Left forelimb (tissue), 1 donor: ENCODE measurements at places on chromosomes 4 and X.

GRCh38 chr4:114205261-114205660 is 225.8 kb upstream of the ARSJ start:
- no peak for DNase-seq

GRCh38 chrX:151722241-151722846 is 6.5 kb downstream of the FATE1 start:
- no peak for DNase-seq

DNA sequence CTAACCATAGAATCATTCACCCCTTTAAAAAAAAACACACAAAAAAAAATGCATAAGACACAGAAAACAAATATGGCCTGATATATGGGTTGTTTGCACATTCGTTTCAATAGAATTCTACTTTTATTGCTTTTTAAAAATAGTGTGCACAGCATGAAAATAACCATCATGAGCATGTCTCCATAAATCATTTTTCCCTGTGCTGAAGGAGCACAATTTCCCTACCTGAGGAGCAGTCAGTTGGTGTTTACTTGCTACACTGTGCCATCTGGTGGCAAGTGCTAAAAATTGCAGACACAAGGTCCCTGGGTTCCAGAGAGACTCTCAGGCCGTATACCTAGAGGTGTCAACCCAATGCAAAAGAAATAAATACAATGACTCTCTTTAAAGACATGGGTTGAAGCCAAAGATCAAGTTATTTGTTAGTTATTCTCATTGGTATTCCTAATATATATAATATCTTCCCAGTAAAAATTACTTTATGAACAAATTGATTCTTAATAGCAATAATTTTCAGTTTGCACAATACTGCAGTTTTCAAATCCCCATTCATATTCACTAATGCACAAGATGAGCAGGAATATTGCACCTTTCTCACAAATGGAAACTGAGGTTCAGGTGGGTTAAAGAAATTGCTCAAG is 551.4 kb downstream of the IQCM start:
- DNase-seq = no peak

DNA sequence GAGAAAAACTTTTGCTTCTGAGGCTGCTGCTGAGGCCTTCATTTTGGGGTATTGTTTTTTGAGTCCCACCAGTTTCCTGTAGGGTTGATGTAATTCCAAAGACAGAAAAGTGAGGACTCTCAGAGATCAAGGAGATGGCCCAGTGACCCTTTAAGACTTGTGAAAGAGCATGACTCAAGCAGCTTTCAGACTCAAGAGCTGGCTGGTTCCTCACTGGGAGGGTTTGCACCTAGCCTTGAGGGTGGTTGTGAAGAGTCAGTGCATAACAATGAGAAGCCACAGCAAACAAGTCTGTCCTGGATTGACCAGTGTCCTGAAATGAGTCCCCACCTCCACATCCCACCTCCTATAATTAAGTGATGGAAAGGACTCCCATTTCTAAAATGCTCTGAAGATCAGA is 89.2 kb downstream of the NHS start:
- no peak for DNase-seq

DNA sequence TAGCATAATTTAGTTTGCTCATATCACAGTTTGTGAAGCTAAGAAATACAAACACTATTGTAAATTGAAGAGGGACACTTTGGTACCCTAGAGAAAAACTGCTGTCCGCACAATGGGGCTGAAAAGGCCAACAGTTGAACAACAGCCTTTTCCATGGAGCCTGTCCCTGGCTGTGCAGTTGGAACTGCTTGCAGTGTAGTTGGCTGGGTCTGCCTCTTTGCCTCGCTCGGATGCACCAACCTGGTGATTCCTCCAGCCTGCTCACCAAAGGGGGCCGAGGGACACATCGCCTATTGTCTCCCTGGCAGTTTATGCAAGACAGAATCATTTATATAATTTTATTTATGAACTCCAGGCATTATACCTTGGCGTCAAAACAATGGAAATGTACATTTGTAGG is 16.5 kb upstream of the GALNT7 start:
- no peak for DNase-seq

GRCh38 chr4:102527695-102528283 is 26.6 kb downstream of the NFKB1 start:
- DNase-seq = no peak
